ENCODE measurements at places on chromosomes 12 and 14.

- DNase-seq = no peak
Observed at GRCh38 chr14:22152161-22152870, 436.7 kb downstream of the DAD1 start.

DNA sequence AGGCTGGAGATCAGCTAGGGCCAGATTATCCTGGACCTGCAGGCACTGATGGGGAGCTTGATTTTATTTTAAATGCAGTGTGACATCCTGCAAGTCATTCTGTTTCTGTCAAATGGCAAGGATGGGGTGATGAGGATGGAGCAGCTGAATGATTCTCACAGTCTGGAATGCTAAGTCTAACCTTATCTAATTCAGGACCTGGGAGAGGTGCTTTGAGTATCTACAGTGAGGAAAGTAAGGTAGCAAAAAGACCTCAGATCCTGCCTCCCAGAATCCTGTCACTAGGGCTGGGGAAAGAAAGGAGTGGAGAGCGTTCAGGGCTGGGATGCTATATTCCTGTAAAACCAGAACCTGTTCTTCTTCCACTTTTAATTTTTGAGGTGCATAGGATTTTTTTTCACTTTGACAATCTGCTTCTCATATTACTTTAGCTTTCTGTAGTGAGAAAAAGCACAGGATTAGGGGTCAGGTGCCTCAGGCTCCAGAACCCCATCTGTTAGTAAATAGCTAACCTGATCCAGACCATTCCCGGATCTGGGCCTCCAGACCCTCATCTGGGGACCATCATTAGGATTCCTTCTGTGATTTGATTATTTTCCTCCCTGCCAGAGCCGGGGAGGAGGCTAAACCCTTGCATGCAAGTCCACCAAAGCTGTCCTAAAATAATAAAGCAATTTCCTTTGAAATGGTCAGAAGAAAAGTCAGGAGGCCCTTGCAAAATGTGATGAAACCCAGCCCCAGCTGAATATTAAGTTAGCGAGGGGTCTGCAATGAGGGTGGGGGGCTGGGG, 54.7 kb downstream of the ASCL1 start:
- DNase-seq = no peak

- no peak for DNase-seq
Observed at GRCh38 chr14:74083161-74083560, 1.1 kb downstream of the ALDH6A1 start.

DNA sequence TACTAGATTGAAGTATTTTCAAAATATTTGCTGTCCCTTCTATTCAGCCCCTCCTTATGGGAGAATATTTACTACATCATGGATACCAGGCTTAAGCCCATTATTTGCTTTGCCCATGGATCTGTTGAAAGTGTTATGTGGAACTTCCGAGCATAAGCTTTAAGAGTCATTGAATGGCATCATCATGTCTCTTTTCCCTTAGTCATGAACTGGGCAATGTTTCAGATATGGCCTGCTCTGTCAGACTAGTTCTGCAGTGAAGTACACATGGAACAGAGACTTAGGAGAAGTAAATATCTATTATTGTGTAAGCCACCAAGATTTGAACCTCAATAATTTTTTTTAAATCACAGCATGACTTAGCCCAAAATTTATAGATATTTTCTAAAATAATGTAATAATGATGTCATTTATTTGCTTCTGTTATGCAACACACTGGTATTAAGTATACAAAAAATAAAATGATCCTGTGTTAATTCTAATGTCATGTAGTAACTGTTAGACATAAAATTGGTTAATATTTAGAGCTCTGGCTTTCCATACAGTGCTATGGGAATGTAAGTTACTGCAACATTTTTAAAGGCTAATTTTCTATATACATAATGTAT, 1097.3 kb downstream of the SLC16A7 start:
- no peak for DNase-seq

DNA sequence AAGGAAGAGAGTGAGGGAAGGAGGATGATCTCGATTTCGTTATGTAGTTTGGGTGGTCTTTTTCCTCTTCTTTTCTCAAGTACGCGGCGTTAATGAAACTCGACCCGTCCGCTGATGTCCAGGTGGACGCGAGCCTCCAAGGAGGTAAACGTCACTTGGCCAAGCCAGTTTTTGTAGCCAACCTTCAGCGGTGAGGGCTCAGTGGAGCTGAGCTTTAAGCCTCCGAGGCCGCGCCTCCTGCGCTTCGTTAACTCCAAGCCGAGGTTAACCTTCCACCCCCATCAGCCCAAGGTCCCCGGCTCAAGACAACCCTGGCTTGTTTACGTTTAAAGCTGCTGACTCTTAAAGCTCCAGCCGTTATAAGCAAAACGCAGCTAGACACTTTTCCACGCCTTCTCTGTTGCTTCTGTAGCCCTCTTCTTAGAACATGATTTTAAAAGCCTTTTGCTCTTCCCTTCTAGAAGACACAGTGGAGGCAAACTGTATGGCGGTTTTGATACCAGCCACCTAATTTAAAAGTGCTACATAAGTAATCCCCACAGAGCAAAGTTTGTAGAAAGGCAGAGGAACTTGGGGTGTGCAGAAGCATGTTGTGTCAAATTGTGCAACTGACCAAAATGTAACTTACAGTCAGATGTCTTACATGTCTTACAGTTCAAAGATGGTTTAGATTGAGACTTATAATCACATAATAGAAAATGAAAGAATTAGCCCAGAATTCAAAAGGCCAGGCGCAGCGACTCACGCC, 923 bp upstream of the ITPR2 start:
- DNase-seq = peak; percentile 30

- DNase-seq = peak; percentile 48
Observed at GRCh38 chr12:67269633-67270573, 745 bp downstream of the CAND1 start.

GRCh38 chr12:50985322-50985721, 33.0 kb downstream of the HIGD1C start:
- DNase-seq = no peak

DNA sequence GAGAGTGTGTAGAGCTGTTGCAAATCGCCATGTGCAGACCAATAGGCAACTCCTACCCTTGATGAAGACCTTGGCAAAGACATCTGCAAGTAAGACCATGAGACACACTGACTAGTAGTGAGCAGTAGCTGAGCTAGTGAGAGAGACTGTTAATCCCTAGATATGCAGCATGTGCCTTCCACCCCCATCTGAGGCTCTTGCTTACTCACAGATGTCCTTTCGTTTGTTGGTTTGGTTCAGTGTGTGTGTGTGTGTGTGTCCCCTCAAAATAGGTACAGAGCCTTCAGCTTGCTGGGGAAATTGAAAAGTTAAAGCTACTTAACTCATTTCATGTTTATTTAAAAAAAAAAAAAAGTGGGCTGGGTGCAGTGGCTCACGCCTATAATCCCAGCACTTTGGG, 37.6 kb downstream of the MYF5 start:
- no peak for DNase-seq

GRCh38 chr12:70883855-70884254, 36.7 kb downstream of the PTPRR start:
- DNase-seq = no peak

GRCh38 chr12:40650038-40650704, 42.1 kb upstream of the CNTN1 start:
- no peak for DNase-seq

- DNase-seq = no peak
Observed at GRCh38 chr12:42283739-42284138, 42.2 kb downstream of the ZCRB1 start.

DNA sequence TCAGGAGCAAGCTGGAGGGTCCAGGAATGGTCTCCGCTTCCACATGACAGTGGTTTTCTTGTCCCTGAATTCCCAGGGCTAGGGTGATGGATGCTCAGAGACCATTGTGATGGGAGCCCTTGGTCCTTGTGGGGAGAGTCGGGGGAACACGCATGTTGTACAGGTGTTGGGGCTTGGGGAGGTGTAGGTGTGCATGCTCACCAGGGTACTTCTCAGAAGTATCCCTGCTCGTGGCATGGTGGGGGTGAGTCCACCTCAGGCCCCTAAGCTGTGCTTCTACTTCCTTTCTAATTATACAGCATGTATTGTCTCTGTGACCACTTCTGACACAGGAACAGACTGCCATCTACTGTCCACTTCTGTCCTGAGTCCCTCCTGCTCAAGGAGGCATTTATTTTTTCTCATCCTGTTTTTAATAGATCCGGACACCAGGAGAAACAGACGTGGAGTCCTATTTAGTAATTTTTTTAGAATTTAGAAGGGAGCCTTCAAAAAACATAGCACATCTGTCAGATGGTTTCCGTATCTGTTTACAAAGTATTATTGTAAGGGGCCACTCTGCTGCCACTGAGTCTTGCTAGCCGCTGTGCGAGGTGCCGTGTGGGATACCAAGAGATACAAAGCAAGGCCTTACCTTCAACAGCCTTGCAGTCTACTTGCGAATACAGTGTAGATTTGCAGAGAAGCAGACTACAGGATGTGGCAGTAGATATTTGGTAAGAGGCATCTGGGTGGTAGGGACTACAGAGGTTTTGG, 10.5 kb downstream of the NTF3 start:
- DNase-seq = no peak

DNA sequence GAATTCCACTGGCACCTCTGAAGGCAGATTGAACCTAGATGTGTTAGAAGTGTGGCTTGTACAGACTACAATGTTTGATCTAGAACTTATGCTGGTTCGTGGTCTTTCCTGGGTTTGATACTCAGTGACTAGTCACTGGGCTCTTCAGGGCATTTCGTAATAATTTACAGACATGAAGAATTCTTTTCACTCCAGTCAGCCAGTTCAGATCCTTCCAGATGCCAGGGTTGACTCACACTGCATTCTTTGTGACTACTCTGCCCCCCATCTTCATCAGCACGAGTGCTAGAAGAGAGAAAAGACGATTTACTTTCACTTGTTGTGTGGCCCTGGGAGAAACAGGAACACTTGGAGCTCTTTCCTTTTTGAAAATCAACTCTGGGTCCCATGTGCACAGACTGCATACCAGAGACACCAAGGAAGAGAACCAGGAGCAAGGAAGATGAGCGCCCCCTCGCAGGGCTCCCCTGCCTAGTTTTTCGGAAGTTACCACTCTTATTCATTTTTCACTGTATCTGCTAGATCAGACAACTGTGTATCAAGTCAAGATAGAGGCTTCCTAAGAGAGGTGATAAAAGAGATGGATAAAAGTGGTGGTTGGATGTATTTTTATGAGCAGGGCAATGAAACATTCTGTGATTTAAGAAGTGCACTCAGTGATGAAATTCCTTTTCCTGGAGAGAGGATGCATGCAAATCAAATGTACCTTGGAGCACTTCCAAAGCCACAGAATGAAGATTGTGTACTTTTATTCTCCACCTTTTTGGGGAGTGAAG, 33.5 kb upstream of the EVL start:
- no peak for DNase-seq

DNA sequence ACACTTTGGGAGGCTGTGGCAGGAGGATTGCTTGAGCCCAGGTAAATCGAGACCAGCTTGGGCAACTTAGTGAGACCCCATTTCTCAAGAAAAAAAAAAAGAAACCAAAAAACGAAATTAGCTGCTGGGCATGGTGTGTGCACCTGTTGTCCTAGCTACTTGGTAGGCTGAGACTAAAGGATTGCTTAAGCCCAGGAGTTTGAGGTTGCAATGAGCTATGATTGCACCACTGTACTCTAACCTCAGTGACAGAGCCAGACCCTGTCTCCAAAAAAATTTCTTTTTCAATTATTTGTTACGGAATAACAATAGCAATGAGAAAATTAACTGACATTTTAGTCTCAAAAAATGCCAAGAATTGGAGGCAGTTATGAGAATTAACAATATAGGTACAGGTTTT, 128.0 kb downstream of the CCDC91 start:
- no peak for DNase-seq

DNA sequence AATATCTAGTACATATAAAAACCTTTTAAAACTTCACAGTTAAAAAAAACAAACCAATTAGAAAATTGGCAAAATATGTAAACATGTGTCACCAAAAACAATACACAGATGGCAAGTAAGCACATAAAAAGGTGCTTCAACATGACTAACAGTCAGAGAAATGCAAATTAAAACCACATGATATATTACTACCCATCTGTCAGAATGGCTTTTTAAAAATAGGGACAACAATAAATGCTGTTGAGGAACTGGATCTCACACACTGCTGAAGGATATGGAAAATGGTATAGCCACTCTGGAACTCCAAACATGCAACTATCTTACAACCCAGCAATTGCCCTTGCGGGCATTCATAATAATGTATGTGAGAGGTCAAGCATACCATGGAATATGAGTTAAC, 1153.6 kb downstream of the FLRT2 start:
- no peak for DNase-seq

DNA sequence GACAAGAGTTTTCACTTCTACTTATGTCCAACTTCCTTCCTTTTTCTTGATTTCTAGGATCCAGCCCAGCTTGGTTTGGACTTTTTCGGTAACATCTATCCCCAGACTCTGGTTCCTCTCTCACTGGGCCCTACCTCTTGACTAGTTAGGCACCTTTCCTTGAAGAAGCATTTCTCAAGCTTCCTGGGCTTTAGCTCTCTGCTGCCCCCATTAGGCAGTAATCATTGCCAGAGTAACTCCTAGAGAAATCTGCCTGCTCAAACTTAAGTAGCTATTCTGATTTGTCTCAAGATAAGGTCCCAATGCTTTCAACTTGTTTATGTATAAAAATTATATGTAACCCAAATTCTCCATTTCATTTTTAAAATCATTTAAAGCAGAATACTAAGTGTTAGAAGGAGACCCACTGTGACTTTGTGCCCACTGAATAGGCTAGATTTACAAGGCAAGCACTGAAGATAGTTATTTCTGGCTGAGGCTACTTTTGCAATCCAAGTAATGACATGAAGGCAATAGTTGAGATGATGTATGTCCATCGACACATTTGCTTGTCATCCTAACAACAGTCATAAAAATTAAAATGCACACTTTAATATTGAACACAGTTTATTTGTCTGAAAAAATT, 275.0 kb upstream of the G2E3 start:
- no peak for DNase-seq

DNA sequence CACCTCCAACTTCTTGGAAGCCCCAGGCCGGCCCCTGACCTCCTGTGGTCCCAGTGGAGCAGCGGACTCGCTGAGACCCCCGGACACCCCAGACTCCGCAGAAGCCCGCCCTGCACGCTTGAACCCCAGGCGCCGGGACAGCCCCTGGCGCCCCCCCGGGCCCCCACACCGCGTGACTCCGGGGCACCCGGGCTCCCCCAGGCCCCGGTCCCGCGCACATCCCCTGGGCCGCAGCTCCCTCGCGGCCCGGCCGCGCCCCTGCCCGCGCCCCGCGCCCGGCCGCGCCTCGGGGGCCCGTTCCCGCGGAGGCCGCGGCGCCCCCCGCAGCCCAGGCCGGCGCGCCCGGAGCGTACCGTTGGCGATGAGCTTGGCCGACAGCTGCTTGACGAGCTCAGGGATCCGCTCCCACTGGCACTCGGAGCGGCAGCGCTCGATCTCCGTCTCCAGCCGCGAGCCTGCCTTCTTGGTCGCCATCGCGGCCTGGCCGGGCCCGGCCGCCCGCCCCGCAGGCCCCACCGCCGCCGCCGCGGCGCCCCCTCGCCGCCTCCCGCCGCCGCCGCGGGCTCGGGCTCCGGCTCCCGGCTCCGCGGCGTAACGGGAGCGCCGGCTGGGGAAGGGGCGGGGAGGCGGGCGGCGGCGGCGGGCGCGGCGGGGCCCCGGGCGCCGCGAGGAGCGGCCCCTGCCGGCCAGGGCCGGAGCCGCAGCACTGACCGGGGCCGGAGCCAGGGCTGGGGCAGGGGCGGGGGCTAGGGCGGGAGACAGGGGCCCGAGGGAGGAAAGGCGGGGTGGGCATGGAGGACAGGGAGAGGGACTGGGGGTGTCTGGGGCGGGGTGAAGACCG, at the start of gene TTC7B:
TSS of gene TTC7B (minus strand) at position 609 of the 841 bp plus-strand sequence. CDS start at position 474, 135 bp downstream.
- peak; percentile 16 for DNase-seq

GRCh38 chr12:32714772-32715171, 35.7 kb downstream of the DNM1L start:
- DNase-seq = no peak

GRCh38 chr14:93369713-93370266, 22.8 kb downstream of the COX8C start:
- no peak for DNase-seq

- no peak for DNase-seq
Observed at GRCh38 chr14:62532181-62532580, 513.1 kb downstream of the KCNH5 start.
